ENCODE measurements at places on chromosomes 4 and X.

DNA sequence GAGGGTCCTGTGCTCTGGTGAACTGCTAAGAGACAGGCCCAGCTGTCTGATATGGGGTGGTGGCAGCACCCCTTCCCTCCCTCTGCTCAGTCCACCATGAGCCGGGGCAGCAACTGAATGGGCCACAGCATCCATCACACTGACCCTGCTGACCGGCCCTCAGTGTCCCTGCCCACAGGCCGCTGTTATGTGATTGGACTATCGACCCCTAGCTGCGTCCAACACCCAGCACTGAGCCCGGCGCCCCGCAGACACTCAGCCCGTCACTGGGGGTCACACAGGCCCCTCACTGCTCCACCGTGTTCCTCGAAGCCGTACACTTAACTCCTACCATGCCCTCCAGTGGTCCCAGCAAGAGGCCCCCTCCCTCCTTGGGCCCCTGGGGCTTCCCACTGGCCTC is 88.8 kb upstream of the PSAPL1 start:
- no peak for DNase-seq

- no peak for DNase-seq
Measured at GRCh38 chrX:150146271-150146896, 208.1 kb upstream of the EOLA2 start.

DNA sequence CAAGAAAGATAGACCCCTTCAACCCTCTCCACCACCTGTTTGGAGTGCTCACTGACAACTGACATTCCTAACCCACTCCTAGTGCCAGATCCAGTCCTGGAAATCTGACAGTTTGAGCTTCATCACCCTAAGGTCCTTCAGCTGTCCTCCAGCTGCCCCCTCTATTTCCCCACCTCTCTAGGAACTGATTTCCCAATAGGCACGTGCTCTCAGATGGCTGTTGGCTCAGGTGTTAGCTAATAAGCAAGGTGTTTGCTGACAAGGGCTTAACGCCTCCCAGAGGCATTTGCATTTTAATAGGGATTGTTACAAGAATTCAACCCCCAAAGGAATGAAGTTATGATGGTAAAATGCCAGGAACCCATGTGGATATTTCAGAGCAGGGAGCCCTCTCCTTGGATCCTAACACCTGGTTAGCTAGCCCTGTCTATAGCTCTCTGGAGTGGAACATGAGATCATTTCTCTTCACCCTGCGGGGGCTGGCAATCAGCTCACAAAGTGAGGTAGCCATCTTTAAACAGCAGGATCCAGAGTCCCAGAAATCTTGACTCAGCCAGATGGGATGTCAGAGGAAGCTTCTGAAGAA is 348.5 kb upstream of the SFRP2 start:
- DNase-seq: no peak

GRCh38 chrX:153641627-153642026 is 5.4 kb upstream of the DUSP9 start:
- DNase-seq: no peak

GRCh38 chrX:11287505-11287904 is 5.7 kb upstream of the AMELX start:
- no peak for DNase-seq

DNA sequence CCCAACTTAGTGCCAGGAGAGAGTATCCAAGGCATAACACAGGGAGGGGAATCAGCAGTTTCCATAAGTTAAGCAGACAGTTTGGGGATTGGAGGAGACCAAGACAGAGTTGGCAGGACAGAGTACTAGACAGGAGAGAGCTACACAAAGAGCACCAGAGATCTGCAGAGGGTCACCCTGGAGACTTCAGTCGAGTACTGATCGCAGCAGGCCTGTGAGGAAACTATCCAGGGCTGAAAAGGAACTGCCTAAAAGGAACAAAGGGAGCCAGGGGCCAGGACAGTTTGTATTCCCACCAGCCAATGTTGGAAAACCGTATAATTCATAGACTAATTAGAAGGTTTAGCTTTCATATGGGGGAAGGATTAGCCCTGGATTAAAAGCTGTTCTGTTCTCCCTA is 80.6 kb upstream of the ENPP6 start:
- no peak for DNase-seq

- DNase-seq: no peak
Measured at GRCh38 chrX:28126886-28127285, 145.6 kb upstream of the DCAF8L1 start.

GRCh38 chrX:115268421-115268820 is 21.1 kb upstream of the LUZP4 start:
- no peak for DNase-seq

- no peak for DNase-seq
Measured at GRCh38 chrX:115023811-115024210, 6.4 kb upstream of the IL13RA2 start.

DNA sequence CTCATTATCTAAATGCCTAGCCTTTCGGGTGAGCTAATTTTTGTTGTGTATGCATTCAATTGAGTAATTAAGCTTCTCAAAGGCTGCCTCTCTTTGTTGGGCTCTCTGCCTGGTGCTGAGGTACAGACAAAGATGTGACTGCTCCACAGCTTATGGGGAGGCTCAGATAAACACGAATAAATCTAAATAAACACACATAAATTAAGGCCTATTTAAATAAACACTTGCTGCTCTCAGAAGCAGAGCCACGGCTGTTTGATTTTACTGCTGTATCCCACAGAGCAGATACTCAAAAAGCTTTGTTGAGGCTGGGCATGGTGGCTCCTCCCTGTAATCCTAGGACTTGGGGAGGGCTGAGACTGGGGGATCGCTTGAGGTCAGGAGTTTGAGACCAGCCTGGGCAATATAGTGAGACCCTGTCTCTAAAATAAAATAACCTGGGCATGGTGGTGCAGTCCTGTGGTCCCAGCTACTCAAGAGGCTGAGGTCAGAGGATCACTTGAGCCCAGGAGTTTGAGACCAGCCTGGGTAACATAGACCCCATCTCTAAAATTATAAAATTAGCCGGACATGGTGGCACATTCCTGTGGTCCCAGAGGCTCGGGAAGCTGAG is 8.4 kb upstream of the CD99 start:
- no peak for DNase-seq

GRCh38 chr4:56701161-56701480 is 20.0 kb upstream of the HOPX start:
- DNase-seq: no peak

- no peak for DNase-seq
Measured at GRCh38 chrX:118520216-118521206, 24.9 kb downstream of the DOCK11 start.

DNA sequence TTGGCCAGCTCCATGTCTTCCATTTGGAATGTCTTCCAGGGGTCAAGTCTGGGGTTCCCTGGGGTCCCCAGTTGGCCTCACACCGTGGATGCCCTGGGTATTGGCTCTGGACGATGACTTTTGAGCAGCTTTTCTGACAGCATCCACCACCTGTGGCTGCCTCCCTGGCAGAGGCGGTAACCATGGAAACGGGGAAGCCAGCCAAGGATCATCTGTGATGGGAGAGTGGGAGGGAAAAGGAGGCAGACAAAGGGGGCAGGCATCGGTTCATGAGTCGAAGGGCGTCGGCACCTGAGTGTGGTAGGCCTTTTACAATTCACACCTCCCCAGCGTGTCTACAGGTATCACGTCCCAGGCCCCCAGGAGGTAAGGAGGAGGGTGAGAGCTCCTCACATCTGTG is 152.2 kb downstream of the ASMT start:
- DNase-seq: no peak
